Activated CD4-positive, alpha-beta memory T cell treated with anti-CD3 and anti-CD28 coated beads, Interleukin-2, amount 10 ng/mL, durations not matched to agents 7 days and 5 days (primary cell): ENCODE measurements at places on chromosomes 12 and 14. TPM values are rescaled to one million over a fixed set of nuclear protein-coding genes. Genes with fewer than 3 reads are reported as not detected.

KRT71 gene
- total RNA-seq = not detected

ACVR1B gene
- 4.5 TPM for total RNA-seq

SLC5A8 gene
- total RNA-seq = not detected

JPH4 gene
- not detected for total RNA-seq

PTPRQ gene
- total RNA-seq = not detected

CLEC14A gene
- not detected for total RNA-seq

MYF5 gene
- total RNA-seq = not detected

TMTC2 gene
- 6.0 TPM for total RNA-seq

SBNO1 gene
- total RNA-seq = 40.2 TPM

LPAR5 gene
- total RNA-seq = 8.0 TPM

NKX2-8 gene
- total RNA-seq = not detected

CRIP1 gene
- 883 TPM for total RNA-seq

SPATS2 gene
- 15.6 TPM for total RNA-seq

LTB4R2 gene
- total RNA-seq = 19.6 TPM

AMN gene
- total RNA-seq = 0.20 TPM

DAO gene
- total RNA-seq = not detected

KRT75 gene
- total RNA-seq = not detected

FGF6 gene
- total RNA-seq = not detected

LTBP2 gene
- 0.28 TPM for total RNA-seq

EFS gene
- total RNA-seq = not detected

SERPINA6 gene
- total RNA-seq = not detected

CCDC63 gene
- total RNA-seq = not detected

TMPRSS12 gene
- total RNA-seq = not detected

BEST3 gene
- not detected for total RNA-seq

IFT43 gene
- total RNA-seq = 6.9 TPM

SRRM4 gene
- total RNA-seq = not detected

SLC8A3 gene
- 0.08 TPM for total RNA-seq

GSC gene
- not detected for total RNA-seq

ETFBKMT gene
- 1.3 TPM for total RNA-seq

EML1 gene
- total RNA-seq = not detected
